ENCODE measurements at places on chromosomes 1 and 21.

- DNase-seq, result no peak
Observed at GRCh38 chr1:23989263-23989662, 9.1 kb upstream of the SRSF10 start.

DNA sequence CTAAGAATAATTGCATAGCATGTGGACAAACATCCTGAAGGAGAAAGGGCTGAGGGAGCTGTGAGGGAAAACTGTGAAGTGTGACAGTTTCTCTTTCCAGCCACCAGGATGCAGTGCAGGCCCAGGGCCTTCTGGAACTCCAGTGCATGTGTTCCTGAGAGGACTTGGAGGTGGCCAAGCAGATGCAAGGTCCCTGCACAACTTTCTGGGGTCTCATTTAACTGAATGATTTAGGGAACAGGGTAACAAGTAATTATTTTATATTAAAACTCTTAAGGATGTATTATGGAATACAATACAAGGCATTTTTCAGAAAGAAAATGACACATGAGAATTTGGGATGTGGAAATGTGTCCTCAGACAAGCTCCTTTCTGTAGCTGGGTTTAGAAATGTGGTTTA, 61.2 kb upstream of the MCOLN3 start:
- no peak for DNase-seq

DNA sequence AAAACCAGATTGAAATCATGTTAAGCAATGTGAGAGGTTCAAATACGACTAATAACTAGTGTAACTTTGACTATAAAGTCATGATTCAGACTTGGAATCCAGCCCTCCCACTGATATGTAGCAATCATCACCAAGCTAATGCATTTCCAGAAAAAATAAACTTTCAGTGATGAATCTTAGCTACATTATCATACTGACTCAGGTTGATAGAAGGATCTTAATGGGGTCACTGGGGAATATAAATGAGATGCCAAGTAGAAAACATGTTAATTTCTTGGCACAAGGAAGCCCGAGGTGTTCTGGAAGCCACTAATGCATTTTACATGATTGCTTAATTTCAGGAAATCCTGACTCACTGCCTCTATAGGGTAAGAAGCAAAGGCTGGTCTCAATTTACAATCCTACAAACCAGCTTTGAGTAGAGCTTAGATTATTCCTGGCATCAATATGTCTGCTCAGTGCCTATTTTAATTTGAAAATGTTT, 67.7 kb downstream of the SELENOF start:
- DNase-seq, result no peak

DNA sequence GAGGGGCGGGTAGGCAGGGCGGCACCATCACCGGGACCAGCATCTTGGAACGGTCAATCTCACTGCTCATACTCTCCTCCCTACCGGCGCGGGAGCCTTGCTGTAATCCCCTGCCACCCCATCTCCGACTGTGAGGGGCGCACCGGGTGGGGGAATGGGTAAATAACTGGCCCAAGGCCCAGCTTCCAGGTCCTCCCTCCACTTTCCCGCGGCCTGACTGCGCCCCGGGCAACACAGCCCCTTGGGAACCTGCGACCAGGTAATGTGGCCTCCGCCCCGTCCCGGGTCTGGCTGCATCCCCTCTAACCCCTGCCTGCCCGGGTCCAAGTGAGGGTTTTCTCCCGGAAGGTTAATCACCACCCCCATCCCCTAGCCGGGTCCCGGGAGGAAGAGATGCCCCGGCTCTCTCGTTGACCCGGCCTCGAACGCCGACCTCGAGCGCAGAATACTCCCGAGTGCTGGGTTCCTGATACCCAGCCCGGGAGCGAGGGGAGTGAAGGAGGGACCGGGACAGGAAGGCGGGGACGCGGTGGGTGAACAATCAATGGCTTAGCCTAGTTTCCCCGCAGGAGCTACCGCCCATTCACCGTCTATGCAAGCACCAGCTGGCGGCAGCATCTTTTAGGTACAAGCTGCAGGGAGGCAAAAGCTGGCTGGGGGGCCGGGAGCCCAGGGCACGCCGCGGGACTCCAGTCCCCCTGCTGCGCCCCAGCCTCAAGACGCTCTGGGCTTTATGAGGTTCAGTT, 5.9 kb upstream of the LHX9 start:
- DNase-seq, result no peak
